ENCODE measurements at places on chromosomes 2 and 18. TPM values are rescaled to one million over a fixed set of nuclear protein-coding genes. Genes with fewer than 3 reads are reported as not detected.

DNA sequence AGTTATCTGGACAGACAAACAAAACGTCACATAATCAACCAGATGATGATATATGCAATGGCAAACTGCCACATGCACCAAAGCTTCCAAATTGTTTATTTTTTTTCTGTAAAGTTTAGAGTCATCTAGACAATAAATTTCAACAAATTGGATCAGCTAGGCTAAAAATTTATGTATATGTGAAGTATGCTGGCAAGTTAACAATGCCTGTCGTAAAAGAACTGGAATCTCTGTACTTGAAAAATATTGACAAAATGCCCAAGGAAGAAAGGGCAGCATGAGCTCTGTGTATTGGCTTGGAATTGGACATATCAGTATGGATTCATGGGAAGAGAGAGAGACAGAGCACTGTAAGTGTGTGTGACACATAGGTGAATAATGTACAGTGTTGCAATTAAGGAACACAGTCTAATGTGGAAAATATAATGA is 309.8 kb downstream of the ERBB4 start:
- DNase-seq: no peak

GRCh38 chr2:161250864-161251436 is 57.3 kb upstream of the PSMD14 start:
- DNase-seq: no peak

GRCh38 chr2:207546822-207547221 is 17.1 kb downstream of the CREB1 start:
- DNase-seq: no peak

DNA sequence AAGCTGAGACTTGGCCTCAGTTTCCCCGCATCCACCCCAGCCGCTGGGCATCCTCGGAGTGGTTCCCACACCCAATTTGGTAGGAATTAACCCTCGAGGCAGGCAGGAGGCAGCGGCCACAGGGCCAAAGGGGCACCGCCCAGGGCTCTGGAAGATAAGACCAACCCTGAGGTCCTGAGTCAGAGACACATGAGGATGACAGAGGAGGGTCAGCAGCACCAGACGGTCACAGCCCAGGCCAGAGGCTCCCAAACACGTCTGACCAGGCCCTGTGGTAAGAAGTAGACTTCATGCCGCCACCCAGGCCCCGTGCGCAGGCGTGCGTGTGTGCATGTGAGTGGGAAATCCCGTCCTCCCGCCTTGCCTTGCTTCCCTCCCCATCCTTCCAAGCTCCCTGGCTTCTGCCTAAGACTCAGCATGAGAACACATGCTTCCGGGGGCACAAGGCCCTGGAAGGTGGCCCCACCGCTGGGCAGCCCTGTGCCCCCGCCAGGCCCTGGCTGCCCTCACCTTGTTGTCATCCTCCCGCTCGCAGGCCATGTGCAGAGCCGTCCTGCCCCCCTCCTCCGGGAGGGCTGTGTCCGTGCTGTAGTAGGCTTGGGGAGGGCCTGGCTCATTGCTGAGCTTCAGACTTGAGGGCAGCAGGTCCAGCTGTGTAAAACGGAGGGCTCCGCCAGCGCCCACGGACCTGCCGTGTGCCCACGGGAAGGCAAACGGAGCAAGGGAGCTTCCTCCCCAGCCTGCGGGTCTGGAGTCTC is 46.3 kb downstream of the ANKMY1 start:
- DNase-seq: no peak

The ALPP gene
- not detected for total RNA-seq

DNA sequence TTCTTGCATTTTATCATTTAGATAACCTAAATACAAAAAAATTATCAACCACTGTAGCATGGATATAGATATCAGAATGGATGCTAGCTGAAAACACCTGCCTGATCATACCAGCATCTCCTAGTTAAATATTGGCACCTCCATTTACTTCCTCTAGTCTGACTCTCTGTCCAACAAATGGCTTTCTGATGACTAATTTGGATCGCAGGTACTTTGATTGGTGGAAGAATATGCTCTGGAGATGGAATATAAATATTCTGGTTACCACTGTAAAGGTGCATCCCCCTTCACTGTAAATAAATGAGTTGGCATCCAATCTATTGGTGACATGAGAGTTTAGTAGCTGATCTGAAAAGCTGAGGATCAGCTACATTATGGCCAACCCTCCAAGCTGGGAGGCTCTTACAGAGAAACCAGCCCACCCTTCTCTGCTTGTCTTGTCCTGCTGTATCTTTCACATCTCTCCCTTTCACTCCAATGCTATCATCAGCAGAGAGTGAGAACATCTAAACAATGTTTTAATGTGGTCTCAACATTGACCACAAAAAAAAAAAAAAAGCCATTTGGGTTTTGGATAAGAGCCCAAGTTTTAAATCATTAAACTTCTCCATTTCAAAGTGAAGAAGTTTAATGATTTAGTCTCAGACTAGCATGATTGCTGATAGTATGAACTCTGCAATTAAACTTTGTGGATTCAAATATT is 90.5 kb downstream of the PMAIP1 start:
- DNase-seq: no peak

DNA sequence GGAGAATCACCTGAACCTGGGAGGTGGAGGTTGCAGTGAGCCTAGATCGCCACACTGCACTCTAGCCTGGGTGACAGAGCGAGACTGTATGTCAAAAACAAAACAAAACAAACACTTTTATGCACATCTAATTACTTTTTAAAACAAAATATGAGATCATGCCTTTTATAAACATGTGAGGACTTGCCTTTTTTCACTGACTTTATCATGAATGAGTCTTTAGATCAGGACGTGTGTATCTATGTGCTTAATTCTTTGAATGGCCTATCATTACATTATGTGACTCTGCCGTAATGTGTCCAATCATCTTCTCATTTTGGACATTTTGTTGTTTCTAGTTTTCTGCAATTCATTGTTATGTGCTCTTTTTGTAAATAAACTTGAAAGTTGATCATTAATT is 58.7 kb downstream of the FAM117B start:
- DNase-seq: no peak

The POTEC gene
- not detected for total RNA-seq

The NEU2 gene
- total RNA-seq: not detected

DNA sequence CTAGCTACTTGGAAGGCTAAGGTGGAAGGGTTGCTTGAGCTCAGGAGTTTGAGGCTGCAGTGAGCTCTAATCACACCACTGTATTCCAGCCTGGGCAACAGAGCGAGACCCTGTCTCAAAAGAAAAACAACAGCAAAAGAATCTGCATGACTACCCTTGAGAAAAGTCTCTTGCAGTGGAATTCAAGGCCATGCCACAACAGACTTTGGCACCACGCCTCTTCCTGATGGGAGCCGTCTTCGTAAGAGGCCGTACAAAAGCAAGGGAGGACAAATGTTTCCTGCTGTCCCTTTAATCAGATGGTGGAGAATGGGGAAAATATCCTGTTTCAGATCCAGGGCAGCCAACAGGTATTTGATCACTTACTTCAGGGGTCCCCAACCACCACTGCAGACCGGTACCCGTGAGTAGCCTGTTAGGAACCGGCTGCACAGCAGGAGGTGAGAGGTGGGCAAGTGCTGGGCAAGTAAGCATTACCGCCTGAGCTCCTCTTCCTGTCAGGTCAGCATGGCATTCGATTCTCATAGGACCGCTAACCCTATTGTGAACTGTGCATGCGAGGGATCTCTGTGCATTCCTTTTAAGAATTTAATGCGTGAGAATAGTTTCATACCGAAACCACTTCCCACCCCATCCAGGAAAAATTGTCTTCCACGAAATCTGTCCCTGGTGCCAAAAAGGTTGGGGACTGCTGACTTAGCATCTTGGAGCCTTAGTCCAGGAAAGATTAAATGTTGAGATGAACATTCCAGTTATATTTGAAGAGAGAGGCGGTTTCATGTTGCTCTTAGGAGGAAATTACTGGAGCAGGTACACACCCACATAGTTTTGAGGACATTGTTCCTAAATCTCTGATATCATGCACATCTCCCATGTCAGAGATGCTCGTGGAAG is 94.4 kb upstream of the XPO1 start:
- DNase-seq: no peak

DNA sequence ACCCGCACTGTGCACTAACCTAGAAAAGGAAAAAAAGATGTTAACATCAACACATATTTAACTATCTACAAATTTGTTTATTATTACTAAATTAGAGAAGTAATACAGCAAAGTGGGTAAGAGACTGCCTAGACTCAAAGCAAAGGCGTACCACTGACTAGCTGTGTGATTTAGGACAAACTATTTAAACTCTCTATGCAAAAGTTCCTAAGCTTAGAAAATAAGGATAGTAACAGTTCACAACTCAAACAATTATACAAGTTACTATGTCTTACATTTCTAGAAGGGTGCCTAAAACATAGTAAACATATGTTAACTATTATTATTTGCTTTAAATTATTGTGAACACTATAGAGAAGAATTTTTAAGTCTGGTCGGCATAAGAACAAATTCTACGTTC is 119.4 kb downstream of the RTTN start:
- DNase-seq: no peak

DNA sequence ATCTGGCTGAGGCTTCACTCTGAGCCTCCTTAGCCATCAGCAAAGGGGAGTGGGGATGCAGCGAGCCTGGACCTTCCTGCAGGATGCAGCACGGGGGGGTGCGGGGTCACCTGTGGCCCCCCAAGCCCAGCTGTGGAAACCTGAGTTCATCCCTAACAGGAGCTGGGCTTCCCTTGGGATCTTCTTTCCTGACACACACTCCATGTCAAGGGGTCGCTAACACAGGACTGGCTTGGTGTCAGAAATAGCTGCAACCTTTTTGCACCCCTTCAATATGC is 174.7 kb downstream of the RTP5 start:
- DNase-seq: peak; percentile 17

- DNase-seq: no peak
These were observed 2.4 kb downstream of the MAP4K4 start for GRCh38 chr2:101699755-101700461.

DNA sequence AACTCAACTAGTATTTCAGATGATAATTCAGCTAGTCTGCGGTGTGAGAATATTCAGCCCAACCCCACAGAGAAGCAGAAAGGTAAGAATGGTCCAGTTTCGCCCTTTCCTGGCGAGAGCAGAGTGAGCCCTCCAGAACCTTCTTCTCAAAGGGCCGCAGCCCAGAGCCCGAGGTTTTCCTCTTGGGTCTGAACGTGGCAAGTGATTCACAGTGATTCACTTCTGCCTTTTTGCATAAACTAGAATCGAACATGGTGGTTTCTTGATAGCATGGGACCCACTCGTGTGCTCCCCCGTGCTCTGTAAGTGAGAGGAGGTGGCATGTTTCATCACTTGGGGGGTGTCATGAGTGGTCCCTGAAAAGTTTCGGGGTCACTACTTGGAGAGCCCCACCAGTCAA is 24.2 kb downstream of the TRAF3IP1 start:
- no peak for DNase-seq

The ZAP70 gene
- total RNA-seq: 5.2 TPM

GRCh38 chr2:86623494-86624266 is at the start of gene RNF103:
RNF103 (minus strand) TSS chr2:86623865; CDS start chr2:86622886, 979 bp downstream.
- DNase-seq: peak; percentile 97

GRCh38 chr2:79936715-79937114 is 367.8 kb downstream of the LRRTM1 start:
- DNase-seq: no peak

The DYNAP gene
- total RNA-seq: not detected

DNA sequence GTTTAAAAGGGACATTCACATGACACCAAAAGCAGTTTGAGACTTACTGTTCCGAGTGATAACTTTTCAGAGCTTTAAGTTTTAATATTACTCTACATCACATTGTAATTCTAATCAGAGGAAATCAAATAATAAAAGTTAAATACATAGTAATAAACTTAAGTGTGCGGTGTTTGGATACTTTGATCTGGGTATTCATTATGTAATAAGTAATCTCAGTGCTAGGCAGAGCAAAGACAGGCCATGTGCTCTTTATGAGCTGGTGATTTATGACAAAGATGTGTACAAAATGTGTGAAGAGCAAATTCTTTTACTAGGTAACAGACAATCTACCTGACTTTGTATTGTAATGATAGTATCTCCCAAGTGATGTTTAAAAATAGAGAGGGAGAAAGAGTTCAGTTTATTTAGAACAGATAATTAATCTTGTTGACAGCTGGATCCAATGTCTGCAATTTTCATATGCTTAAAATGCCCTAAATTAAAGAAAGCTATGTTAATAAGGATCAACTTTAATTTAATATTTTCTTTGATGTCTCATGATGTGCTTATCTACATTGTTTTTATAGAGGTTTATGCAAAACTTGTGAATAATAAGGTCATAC is 4.4 kb downstream of the CFAP221 start:
- DNase-seq: no peak

The STARD6 gene
- total RNA-seq: not detected

The COL3A1 gene
- total RNA-seq: 174 TPM
